Chondrocyte (in vitro differentiated cells): ENCODE measurements at places on chromosomes 6 and 20.

- DNase-seq = no peak
Measured at GRCh38 chr6:85357651-85358050, 92.2 kb upstream of the NT5E start.

- no peak for DNase-seq
Measured at GRCh38 chr6:140816681-140817080, 1316.0 kb upstream of the GJE1 start.

- DNase-seq = no peak
Measured at GRCh38 chr6:34695729-34696188, 808 bp downstream of the ILRUN start.

DNA sequence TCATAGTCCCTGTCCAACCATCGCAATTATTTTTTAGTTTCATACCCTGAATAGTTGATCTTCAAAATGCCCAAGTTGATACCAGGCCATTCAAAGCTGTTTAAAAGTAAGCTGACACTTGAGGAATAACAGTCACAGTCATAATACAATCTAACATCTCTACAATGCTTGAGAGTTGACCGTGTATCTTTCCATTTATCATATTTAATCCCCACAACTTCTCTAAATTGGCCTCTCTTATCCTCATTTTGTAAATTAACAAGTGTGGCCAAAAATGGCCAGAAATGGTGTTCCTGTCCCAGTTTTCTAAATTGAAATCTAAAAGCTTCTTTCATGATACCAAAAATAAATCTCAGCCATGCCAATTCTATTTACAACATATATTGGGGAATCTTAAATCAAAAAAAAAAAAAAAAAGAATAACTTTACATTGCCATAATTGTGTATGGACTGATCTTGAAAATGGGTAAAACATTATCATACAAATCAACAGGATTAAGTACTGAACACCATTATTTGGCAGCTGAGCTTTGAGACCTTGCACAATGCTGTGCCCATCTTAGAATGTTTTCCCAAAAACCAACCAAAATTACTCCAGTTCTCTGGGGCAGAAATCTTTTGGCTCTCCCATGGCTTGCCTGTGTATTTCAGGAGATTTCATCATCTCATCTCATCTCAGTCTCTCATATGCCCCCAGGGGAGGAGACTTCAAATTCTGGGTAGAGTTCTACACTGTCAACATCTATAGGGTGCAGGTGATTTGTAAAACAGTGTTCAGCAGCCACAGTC is 448.7 kb upstream of the JARID2 start:
- DNase-seq = no peak

GRCh38 chr6:2641044-2641725 is 109.5 kb downstream of the MYLK4 start:
- no peak for DNase-seq

GRCh38 chr6:149933461-149933860 is 8.4 kb upstream of the ULBP2 start:
- no peak for DNase-seq

GRCh38 chr6:82779041-82779440 is 286.6 kb downstream of the UBE3D start:
- DNase-seq = no peak

DNA sequence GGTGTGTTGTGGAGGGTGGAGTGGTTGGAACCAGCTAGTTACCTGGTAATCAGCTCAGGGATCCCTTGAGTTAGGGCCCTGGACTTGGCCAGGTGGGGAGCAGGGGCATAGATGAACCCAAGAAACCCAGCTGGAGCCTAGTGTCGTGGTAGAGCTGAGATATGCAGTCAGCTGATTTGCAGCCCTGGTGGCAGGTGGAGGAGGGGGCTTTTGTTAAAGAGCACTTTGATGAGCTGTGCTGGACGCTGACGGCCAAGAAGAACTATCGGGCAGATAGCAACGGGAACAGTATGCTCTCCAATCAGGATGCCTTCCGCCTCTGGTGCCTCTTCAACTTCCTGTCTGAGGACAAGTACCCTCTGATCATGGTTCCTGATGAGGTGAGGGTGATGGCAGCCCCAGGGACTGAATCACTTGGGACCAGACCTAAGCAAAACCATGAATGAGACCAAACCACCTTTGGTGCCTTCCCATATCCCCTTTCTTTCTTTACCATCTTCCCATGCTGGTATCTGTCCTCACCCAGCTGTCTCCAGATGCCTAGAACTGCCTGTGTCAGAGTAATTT is 12.7 kb downstream of the DEF6 start:
- DNase-seq = no peak

DNA sequence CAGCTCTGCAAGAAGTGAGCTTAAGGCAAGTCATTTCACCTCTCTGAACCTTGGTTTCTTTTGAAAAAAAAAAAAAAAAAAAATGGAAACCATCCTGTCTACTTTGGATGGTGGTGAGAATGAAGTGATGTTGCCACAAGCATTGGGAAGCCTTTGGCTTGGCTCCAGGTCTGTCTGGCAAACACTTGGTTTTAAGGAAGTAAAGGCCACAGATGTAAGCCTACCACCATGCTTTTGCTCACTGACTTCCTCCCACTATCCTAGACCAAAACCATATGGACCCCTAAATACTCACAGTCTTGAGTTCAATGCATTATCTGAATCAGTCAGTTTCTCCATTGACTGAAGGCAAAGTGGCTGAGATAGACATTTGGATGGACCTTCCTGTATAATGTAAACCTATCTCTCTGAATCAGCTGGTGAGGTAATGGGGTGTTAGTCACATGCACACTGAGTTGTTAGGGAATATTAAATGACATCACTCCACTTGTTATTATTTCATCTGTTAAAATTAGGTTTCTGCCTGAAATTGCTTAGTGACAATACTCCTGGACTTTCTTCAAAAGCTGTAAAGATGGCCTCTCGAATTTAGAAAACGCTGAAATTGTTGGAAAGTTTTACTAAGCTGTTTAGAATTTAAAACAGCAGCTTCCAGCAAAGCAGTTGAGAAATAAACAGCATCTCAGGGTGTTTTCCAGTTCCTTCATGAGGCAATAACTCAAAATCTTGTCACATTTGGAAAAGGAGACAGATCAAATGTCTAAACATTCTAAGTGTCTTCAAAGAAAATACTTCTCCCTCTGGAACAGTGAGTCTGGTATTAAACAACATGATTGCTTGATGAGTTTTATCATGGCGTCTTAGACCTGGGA is 833.5 kb downstream of the DHX35 start:
- DNase-seq = no peak

- DNase-seq = no peak
Measured at GRCh38 chr20:31604567-31605030, 490 bp upstream of the ID1 start.

GRCh38 chr20:3847429-3847940 is 851 bp downstream of the MAVS start:
- no peak for DNase-seq

DNA sequence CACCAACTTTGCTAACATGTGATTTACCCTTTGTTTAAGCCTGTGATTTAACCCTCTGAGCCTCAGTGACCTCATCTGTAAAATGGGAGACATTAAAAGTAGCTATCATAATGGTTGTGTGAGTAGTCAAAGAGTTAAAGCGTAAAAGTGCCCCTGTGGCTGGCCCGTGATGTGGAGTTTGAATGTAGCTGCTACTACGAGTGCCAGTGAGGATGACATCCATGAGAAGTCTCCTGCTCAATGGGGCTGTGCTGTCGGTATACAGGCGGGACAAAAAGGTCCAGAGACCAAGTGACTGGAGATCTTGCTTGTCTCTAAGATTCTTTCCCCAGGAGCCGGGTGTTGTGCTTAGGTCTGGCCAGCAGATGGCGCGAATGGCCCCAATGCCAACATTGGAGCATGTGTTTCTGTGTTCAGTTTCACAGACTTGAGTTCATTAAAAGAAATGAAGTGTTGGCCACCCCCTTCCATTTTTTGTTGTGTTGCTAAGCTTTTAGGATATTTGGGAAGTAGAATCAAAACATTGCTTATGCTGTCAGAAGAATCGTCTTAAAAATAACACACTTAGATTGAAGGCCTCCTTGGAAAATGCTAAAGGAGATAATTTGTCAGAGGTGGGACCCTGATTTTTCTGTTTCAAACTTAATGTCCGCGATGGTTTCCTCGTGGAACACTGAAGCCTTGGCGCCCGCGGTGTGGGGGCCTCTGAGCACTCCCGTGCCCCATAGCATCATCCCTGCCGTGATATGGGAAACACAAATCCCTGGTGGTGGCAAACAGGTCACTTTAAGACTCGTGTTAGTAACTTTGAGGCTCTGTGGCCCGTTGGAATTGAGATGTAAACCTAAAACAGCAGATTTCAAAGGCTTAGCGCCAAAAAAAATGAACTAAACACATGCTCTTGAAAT is 9.3 kb upstream of the RBM38 start:
- peak; percentile 84 for DNase-seq

DNA sequence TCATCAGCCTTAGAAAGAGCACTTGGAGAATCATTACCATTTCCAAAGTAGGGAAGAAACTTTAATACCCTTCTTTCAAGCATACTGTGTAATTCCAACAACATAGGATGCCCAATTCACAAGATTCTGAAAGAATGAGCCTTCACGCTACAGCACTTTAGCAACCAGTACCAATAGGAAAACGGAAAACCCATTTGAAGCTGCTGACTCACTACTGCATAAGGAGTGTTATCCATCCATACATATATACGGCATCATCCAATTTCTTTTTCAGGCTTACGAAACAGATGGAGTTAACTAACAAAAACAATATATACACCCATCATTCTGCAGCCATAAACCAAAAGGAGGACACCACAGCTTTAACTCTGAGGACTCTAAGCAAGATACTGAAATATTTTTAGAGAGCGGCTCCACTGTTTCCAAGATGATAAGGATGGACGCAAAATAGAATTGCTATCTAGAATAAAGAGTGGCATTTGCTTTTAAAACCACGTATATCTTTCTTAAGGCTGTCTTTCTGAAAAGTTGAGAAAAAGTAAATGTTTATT is 24.9 kb downstream of the FYN start:
- DNase-seq = no peak

GRCh38 chr6:1840491-1841121 is 230.9 kb downstream of the FOXC1 start:
- no peak for DNase-seq

- no peak for DNase-seq
Measured at GRCh38 chr20:375265-375889, 5.2 kb upstream of the TRIB3 start.

GRCh38 chr6:157401734-157402338 is 20.8 kb downstream of the ZDHHC14 start:
- DNase-seq = no peak

GRCh38 chr20:62486484-62486883 is 10.7 kb upstream of the GATA5 start:
- DNase-seq = no peak

GRCh38 chr6:157791450-157791849 is 31.6 kb upstream of the SNX9 start:
- DNase-seq = no peak

DNA sequence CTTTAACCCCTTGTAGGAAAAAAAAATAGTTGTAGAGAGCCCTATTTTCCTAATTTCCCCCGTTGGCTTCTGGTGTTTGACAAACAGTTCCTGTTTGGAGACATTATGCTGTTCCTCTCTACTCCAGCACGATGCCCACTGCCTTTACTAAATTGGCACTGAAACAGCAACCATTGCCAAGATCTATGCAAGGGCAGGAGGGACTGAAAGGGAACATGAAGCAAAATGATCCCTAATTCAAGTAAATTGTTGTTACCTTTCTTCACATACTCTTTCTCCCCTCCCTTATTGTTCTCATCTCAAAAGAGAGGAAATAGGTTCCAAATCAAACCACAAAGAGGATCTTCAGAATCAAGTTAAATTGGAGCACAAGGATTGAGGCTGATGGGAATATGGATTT is 764.1 kb upstream of the MMS22L start:
- no peak for DNase-seq

DNA sequence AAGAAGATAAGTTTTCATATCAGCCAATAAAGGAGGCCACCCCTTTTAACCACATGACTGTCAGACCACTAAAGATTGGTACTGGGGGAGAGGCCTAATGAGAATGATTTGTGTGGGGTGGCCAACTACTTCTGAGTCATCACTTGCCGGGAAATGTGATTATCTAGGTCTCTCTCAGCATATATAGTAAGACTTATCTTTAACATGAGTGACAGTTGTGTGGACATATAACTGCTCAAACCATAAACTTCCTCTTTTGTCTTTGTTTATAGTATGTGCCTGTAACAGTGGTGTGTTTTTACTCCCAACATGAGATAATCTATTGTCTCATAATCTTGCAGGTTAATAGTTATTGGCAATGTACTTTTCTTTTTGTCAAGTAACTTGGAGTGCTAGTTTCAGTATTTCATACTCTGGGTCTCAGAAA is 312.4 kb downstream of the CDKAL1 start:
- DNase-seq = no peak

DNA sequence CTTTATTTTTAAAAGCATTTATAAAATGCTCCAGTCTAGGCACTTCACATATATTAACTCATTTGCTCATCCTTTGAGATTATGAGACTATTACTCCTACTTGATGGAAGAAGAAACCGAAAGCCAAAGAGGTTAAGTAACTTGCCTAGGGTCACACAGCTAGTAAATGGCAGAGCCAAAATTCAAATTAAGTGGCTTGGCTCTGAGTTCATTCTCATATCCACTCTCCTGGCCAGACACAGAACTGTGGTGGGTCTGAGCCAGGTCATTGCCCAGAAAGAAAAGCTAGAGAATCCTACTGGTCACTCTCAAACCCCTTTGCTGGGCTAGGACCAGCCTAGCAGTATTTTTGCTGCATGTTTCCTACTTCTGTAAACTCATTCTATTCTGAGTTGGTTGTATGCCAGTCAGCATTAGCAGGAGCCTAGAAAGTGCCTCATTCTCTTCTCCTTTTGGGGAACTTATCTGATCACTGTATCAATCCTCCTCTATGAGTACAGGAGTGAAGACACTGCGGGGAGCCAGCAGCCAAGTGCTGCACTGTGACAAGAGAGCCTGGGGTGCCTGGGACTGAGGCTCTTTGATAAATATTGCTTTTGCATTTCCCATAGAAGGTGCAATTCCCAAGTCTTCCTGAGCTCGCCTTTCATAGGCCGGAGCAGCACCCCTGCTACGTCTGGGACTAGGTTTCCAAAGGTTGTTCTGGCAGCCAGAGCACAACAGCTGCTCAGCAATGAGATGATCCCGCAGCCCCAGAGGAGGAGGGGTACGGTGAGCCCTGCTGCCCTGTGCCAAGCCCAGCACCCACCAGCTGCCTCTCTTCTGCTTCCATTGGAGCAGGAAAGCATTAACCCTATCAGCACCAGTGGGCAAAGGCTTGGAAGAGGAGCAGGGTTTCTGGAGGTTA is 728.3 kb downstream of the MAFB start:
- no peak for DNase-seq

GRCh38 chr20:44097521-44098255 is 89.3 kb downstream of the JPH2 start:
- no peak for DNase-seq

- DNase-seq = no peak
Measured at GRCh38 chr6:71028236-71028876, 71.5 kb upstream of the B3GAT2 start.

- DNase-seq = peak; percentile 33
Measured at GRCh38 chr6:36662827-36663256, 15.7 kb upstream of the CDKN1A start.
